ENCODE measurements at places on chromosomes 4 and X.

GRCh38 chrX:101551380-101551767, 1.0 kb downstream of the ARMCX1 start:
- DNase-seq, result no peak

DNA sequence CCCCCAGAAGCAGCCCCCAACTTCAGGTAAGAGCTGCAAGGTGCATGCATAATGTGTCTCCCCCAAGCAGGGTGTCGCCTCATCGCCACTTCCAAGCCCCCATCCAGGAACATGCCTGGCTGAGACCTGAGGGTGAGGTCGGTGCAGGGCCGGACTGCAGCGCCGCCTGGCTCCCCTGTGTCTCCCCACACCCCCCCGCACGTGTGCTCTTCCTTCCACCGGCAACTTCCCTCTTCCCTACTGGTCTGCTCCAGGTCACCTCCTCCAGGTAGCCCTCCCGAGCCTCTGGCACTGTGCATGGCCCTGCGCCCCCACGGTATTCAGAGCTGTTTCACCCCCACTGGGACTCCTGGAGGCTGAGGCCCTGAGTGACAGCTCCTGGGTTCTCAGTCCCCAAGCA, 2.2 kb upstream of the BGN start:
- DNase-seq, result no peak

- DNase-seq, result no peak
Measured at GRCh38 chr4:163590103-163590502, 95.6 kb downstream of the TMA16 start.

- no peak for DNase-seq
Measured at GRCh38 chr4:107721436-107722100, 1.5 kb upstream of the PAPSS1 start.

DNA sequence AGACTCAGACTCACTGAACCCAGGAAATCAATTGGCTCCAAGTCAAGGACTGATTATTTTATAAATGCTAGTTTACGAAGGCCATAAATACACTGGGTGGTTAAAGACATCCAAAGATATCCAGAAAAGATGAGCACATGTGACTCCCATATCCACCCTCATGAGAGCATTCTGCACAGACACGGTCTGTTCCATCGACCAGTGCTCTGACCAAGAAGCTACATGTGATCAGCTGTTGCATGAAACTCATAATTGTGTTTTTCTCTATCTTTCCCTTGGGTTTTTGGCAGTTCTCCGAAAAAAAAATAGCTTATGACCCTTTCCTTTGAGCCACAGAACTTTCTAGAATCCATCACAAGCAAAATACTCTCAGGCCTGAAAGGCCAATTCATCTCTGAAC, 2.7 kb upstream of the PIR start:
- no peak for DNase-seq
